ENCODE measurements at places on chromosomes 7 and 10.

DNA sequence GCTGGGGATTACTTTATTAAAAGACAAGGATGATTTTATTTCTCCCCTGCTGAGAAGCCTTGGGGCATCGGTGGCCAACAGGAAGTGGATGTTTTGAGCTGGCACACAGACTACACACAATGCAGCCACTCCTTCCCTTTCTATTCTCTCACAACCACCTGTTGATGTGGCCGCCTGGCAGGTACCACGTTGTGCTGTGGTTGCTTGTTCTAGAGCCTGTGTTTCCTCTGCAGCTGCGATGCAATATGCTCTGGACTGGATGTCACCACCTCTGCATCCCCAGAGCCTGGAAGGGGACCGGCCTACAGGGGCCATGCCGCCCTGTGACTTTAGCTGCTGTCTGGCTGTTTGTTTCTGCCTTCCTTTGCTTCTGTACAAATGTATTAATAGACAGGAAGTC is 195.7 kb upstream of the CELF2 start:
- no peak for DNase-seq

DNA sequence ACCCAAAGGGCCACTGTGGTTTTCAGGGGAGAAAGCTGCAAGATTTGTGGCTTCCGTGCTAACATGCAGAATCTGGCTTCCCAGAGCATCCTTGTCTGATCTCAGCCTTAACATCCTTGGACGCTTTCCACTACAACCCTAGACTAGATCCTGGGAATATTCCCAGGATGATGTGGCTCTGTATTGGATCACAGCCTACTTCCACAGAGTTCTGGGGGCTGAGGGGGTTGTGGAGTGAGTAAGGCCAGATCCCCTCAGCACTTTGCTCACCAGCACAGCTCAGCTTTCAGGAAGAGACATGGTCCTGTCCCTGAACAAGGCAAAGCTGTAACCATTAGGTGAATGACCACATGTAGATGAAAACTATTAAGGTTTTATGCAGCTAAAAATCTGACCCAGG is 241.3 kb upstream of the MYO3A start:
- no peak for DNase-seq

- no peak for DNase-seq
Measured at GRCh38 chr7:13153266-13153665, 465.8 kb downstream of the ARL4A start.

- DNase-seq = no peak
Measured at GRCh38 chr10:15197276-15197675, 28.8 kb upstream of the NMT2 start.

DNA sequence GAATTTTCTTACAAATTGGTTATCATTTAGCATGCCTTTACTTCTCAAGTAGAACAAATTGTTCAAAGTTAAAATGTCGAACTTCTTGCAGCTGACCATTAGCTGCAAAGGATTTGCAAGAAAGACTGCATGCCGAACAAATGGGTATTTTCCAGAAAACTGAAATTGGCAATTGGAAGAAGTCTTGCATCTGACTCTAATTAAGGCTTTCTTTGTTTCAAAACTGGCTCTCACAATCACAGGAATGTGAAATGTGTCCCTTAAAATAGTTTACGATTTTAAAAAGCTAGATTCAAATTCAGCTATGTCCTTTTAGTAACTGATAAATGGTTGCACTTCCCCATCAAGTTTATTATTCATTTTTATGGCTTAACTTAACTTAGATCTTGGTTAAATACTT is 207.9 kb downstream of the ARL4A start:
- DNase-seq = no peak

GRCh38 chr10:23892296-23892695 is 316.6 kb upstream of the KIAA1217 start:
- no peak for DNase-seq

GRCh38 chr10:87983716-87984115 is 120.3 kb downstream of the PTEN start:
- no peak for DNase-seq

- no peak for DNase-seq
Measured at GRCh38 chr7:23076772-23077171, 28.8 kb upstream of the KLHL7 start.

DNA sequence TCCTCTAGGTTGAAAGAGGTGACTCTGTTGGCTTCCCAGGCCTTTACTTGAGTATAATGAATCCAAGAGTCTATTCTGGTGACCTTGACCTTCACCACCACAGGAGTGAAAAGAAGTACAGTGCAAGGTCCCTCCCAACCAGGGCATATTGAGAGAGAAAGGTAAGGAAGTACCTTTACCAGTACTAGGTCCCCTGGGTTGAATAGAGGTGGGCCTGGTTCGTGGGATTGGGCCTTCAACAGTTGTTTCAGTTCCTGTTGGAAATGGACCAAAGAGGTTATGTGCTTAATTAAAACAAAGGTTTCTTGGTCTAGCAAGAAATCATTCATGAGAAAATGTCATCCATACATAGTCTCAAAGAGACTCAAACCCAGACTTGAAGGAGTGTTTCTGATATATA is 6.4 kb upstream of the SFTPA1 start:
- no peak for DNase-seq

GRCh38 chr10:67609996-67610793 is 85.8 kb downstream of the CTNNA3 start:
- no peak for DNase-seq

DNA sequence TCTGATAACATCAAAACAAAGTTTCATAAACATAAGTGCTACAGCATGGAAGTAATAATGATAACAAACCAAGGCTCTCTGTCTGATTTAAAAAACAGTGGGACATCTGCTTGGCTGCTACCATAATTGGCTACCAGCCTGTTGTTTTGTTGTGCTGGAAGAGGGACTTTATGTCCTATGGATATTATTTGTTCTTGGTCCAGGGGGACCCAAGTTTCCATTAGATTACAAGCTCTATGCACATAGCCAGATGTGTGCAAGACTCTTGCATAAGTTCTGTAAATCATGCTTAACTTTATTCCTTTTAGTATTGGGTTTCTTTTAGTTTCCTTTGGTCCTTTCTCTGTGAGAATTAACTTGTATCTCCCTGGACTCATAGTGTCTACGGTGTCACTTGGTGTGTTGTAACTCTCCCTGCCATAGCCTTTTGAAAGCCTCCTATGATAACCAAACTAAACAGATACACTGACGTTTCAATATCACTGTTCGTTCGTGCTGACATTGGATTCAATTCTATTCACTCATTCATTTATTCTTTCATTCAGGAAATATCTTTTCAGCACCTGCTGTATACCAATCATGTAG is 41.4 kb upstream of the CD36 start:
- DNase-seq = no peak

GRCh38 chr7:158781217-158781973 is 47.9 kb downstream of the ESYT2 start:
- no peak for DNase-seq

DNA sequence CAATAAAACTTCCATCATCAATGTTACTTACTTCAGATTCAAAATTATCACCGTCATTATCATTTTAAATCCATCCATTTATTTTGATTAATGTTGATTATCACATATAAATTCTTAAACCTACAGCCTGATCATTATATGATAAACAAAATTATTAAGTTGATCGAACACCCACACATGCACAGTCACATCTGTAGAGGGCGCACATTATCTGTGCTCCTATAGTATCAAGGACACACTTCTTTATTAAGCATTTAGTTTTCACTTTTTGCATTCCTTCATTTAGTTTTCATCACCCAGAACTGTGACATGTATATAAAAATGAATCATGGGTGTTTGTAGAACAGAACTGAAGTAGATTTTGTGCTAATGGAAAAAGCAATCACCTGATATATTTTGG is 26.2 kb upstream of the ZNF716 start:
- DNase-seq = no peak

GRCh38 chr7:29864656-29865055 is 58.3 kb downstream of the WIPF3 start:
- no peak for DNase-seq

- DNase-seq = no peak
Measured at GRCh38 chr10:117668327-117669008, 125.9 kb downstream of the EMX2 start.

- no peak for DNase-seq
Measured at GRCh38 chr7:152654971-152655370, 21.0 kb downstream of the XRCC2 start.

- no peak for DNase-seq
Measured at GRCh38 chr10:82762641-82763040, 887.6 kb downstream of the NRG3 start.

GRCh38 chr7:52450816-52451215 is 584.6 kb upstream of the POM121L12 start:
- DNase-seq = no peak

DNA sequence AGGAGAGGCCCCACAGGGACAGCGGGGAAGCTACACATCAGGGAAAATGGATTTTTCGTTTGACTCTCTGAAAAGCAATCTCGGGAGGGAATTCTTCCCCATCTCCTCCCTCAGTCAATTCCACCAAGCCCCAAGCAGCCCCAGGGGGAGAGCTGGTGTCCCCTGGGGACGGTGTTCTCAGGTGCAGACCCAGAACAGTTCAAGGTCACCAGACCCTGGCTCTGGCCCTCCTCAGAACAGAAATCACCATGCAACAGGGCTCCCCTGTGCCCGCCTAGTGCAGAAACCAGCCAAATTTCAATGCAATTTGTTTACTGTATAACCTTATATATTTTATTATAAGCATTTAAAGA is 34.1 kb downstream of the GSDME start:
- DNase-seq = no peak

- DNase-seq = no peak
Measured at GRCh38 chr7:85426487-85426960, 239.7 kb upstream of the SEMA3D start.

- DNase-seq = no peak
Measured at GRCh38 chr10:30985512-30985911, 46.2 kb downstream of the ZNF438 start.

- DNase-seq = no peak
Measured at GRCh38 chr10:113036619-113037018, 86.6 kb downstream of the TCF7L2 start.

- DNase-seq = no peak
Measured at GRCh38 chr10:47404446-47404845, 20.4 kb upstream of the ZNF488 start.

DNA sequence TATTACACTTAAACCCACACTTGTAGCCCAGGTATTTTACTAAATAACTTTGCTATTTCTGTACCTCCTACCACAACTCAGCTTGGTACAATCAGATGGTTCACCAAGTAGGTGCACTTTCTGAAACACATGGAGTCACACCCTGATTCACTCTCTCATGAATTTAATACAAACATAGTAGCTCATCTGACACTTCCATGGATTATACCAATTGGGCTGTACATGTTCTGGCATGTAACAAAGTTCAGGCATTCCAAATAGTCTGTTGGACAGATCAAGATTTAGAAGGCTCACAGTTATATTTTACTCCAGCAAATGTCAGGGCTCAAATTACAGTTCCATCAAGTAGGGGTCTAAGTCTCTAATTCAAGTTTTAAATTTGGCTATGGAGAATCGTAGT is 62.2 kb upstream of the RNF148 start:
- DNase-seq = no peak

GRCh38 chr7:148819697-148820360 is 64.3 kb downstream of the EZH2 start:
- DNase-seq = no peak

GRCh38 chr7:77537136-77537777 is at the start of gene PTPN12:
TSS of gene PTPN12 (plus strand) at chr7:77537295. CDS start at chr7:77537547, 252 bp downstream.
- no peak for DNase-seq

DNA sequence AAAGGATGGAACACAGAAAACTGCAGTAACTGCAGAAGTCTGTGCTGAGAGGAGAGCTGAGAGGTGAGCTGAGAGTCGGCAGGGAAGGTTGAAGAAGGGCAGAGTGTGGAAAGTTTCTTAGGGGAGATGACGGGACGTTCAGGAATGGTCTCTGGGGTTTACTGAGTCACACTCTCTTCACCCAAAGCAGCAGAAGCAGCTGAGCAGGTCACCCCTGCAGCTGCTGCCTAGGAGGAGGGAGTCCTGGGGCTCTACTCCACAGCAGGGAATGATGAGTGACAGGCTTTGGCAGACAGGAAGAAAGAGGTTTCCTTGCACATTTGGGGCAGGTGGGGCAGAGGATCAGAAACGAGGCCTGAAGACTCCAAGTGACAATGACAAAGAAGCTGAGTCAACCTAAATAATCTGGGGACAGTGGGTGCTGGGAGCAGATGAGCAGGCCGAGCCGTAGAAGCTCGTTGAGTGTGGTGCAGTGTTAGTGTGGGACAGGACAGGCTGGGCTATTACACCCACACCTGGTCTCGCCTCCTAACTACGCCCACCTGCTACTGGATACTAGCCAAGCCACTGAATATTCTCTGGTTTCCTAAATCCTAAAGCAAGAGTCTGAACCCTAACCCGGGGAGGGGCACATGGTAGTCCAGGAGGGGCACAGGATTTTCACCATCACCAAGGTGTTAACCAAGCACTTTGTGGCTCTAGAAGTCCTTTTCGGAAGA is 24.9 kb downstream of the BEND7 start:
- no peak for DNase-seq

GRCh38 chr7:125661677-125662076 is 732.1 kb upstream of the POT1 start:
- DNase-seq = no peak

- no peak for DNase-seq
Measured at GRCh38 chr10:95588025-95588424, 26.9 kb upstream of the SORBS1 start.

DNA sequence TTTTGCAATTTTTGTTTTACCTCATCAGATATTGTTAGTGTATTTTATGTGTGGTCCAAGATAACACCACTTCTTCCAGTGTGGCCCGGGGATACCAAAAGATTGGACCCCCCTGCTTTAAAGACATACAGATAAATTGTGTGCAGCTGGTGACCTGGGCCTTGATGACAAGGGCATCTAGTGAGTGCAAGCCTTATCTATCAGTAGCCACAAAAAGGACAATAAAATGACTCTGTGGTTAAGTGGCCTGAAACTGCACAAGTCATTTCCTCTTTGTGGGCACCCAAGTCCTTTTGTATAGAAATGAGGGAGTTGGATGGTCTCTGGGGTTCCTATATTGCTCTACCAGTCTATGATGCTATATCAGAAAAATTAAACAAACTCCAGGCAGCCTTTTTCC is 98.1 kb downstream of the PARD3 start:
- DNase-seq = no peak

GRCh38 chr10:31694929-31695837 is 233.4 kb downstream of the ARHGAP12 start:
- no peak for DNase-seq

DNA sequence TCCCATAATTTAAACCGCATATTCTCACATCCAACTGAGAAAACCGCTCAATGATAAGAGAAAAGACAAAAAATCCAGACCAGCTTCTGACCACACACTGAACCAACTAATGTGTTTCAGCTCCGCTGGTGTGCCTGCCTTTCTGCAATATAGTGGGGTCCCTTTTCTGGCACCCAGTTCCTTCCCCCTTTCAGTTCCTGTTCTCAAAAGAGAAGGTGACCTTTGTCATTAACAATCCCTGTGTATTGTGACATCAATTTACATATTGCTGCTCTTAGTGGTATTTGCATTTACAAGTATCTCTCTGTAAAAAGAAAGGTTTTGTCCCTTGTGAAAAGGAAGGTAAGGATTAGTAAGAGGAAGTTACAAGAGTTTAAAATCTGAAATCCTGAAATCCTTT is 1.4 kb downstream of the PPP1R17 start:
- DNase-seq = no peak

GRCh38 chr10:124114696-124115095 is 21.3 kb upstream of the CHST15 start:
- DNase-seq = no peak
